ENCODE measurements at places on chromosomes 1 and 21.

DNA sequence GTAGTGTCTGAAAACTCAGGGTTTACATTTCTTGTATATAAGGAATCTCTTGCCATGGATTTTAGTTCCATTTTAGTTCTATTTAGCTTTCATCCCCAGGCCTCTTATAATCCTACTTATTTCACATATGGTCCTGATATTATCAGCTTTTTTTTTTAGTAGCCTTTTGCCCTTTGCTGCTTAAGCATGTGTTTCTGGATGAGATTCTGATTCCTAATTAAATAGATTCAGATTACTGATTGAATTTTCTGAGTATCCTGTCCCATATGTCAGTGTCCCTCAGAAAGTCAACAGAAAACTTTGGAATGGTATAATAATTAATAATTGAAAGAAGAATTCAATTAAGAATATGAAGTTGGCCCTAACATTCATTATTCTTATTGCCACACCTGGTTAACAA is 134.7 kb upstream of the HOOK1 start:
- DNase-seq = no peak

- no peak for DNase-seq
Measured at GRCh38 chr1:91124290-91124985, 102.6 kb upstream of the ZNF644 start.

- DNase-seq = no peak
Measured at GRCh38 chr1:220300442-220301121, 28.3 kb upstream of the RAB3GAP2 start.

- no peak for DNase-seq
Measured at GRCh38 chr1:59595774-59596173, 219.0 kb upstream of the HOOK1 start.

- no peak for DNase-seq
Measured at GRCh38 chr1:91735266-91735845, 150.6 kb downstream of the TGFBR3 start.

GRCh38 chr1:29414086-29414485 is 177.8 kb downstream of the PTPRU start:
- DNase-seq = no peak

DNA sequence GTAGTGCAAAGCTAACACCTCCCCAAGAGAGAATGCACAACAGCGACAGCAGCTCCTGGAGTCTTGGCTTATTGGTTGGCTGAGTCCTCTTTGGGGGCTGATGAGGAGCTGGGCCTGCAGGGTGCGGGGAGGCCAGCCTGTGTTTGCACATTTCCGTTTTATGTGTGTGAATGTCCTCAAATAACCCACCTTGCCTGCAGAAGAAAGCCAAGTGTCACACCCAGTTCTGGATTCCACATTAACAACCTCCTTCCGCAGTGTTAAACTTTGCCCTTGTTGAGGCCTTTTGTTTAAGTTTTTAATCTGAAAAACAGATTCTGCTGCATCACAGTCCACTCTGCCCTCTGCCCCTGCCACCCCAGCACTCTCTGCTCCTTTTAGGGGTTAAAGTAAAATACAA is 274.5 kb downstream of the TM2D1 start:
- DNase-seq = no peak

GRCh38 chr1:44673675-44674112 is 587 bp downstream of the TMEM53 start:
- DNase-seq = no peak

GRCh38 chr1:97898948-97899347 is 21.9 kb downstream of the DPYD start:
- no peak for DNase-seq

DNA sequence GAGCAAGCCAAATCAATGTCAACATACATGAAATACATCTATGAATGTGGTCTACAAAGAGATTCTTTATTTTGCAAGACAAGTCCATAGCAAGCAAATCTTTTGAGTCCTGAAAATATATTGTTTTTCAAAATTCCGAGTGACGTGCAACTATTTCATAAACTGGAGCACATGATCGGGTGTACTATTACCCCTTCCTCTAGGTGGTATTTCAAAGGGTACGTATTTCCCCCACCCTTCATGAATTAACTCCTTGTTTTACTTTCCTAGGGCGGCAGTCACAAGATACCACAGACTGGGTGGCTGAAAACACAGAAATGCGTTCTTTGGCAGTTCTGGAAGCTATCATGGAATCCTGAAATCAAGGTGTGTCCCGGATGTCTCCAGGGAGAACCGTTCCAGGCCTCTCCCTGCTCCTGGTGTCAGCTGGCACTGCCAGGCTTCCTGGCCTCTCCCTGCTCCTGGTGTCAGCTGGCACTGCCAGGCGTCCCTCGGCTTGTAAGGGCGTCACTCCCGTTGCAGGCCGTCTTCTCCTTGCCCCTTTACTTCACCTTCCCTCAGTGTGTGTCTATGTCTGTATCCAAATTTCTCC is 55.3 kb downstream of the RIPK4 start:
- DNase-seq = no peak

DNA sequence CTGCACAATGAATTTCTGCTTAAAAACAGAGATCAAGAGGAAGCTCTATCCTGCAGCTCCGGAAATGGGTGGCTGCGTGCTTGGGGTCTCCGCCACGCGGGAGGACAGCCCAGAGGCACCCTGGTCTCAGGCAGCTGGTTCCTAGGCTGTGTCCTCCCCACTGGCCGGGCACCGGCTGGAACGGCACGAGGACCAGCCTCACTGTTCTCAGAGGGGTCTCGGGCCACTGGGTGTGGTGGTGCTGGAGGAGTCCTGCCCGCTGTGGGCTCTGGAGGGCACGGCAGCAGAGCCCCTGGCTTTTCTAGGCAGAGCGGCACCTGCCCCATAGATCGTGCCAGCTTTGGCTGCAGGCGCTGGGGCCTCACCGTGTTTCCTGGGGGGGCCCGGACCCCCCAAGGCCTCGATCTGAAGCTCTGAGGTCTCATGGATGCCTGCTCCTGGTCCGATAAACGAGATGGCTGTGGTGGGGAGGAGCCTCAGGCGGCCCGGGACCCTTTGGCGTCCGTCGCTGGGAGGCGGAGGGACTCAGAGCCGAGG is 8.2 kb upstream of the RNF223 start:
- peak; percentile 10 for DNase-seq

DNA sequence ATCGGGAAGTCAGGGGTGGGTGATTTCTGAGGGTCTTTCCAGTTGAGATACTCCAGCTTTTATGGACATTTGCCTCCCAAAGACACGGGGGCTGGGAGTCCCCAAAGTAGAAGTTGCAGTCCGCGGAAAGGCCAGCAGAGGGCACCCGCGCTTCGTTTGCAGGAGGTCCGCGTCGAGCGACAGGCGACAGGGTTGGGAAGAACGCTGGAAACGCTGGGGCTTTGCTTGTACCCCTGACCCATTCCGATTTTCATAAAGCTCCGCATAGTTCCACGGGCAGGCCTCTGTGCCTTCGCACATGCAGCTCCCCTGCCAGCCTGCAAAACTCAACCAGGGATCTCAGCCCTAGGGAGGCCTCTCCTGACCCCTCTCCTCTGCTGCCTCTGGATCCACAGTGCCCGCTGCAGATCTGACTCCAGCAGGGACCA is 44.2 kb upstream of the LAPTM5 start:
- peak; percentile 65 for DNase-seq

GRCh38 chr21:45152265-45152746 is 77.9 kb downstream of the ADARB1 start:
- DNase-seq = peak; percentile 76
